ENCODE measurements at places on chromosomes 1 and 21.

DNA sequence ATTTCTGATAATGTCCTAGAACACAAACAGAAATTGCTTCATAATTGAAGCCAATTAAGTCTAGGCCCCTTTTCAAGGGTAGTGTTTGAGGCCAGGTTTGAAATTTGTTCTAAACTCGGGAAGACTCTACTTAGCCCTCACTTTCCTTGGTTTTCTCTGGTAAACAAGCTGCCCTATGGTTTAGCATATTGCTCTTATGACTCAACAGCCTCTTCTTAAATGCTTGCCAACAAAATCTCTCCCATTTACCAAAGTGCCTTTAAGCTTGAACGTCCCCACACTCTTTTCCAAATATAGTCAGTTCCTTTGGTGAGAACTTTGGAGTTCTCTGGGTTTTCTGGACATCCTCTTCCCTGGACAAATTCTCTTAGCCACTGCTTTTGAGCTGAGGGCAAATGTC, 5.8 kb upstream of the LCE6A start:
- DNase-seq: no peak
- no peaks in the 10 kb centered on the region for H3K36me3 ChIP-seq
- no peaks in the 10 kb centered on the region for H3K4me1 ChIP-seq
- H3K27me3 ChIP-seq: no peaks in the 10 kb centered on the region
- no peak overlapping the region for H3K4me3 ChIP-seq
- no peak overlapping the region for H3K27ac ChIP-seq

DNA sequence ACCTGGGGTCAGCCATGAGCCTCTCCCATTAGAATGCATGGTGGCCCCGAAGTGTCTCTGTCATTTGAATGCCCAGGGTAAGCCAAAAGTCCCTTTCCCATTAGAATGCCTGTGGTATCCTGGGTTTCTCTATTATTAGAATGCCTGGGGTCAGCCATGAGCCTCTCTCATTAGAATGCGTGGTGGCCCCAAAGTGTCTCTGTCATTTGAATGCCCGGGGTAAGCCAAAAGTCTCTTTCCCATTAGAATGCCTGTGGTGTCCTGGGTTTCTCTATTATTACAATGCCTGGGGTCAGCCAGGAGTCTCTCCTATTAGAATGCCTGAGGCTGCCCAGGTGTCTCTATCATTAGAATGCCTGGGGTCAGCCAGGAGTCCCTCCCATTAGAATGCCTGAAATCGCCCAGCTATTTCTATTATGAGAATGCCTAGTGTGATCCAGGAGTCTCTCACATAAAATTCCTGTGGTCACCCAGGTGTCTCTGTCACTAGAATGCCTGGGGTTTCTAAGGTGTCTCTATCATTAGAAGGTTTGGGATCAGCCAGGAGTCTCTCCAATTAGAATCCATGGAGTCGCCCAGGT, 65.5 kb downstream of the RNF187 start:
- no peaks in the 10 kb centered on the region for H3K36me3 ChIP-seq
- no peaks in the 10 kb centered on the region for H3K4me1 ChIP-seq
- no peak for DNase-seq
- no peak overlapping the region for H3K4me3 ChIP-seq
- H3K27ac ChIP-seq: no peak overlapping the region

GRCh38 chr1:173064011-173064410, 13.3 kb upstream of the TNFSF18 start:
- H3K36me3 ChIP-seq: no peaks in the 10 kb centered on the region
- no peak for DNase-seq
- H3K4me1 ChIP-seq: no peaks in the 10 kb centered on the region
- no peaks in the 10 kb centered on the region for H3K27me3 ChIP-seq
- no peak overlapping the region for H3K4me3 ChIP-seq
- H3K27ac ChIP-seq: no peak overlapping the region

DNA sequence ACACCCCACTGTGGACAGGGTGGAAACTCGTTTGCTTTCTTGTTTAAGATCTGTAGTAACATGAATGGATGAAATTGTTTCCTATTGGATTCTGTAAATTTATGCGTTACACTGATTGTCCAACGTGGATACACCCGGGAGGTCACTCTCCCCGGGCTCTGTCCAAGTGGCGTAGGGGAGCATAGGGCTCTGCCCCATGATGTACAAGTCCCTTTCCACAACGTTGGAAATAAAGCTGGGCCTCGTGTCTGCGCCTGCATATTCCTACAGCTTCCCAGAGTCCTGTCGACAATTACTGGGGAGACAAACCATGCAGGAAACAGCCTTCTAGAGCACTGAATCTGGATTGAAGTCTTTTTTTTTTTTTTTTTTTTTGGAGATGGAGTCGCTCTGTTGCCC, 1.4 kb downstream of the RCC1 start:
- peaks cover 17% of the 10 kb centered on the region for H3K36me3 ChIP-seq
- H3K4me3 ChIP-seq: no peak overlapping the region

GRCh38 chr1:235060607-235061470, 67.8 kb downstream of the TOMM20 start:
- no peaks in the 10 kb centered on the region for H3K36me3 ChIP-seq
- DNase-seq: peak; percentile 46
- no peak overlapping the region for H3K4me3 ChIP-seq
- peaks cover 41% of the 10 kb centered on the region for H3K4me1 ChIP-seq
- no peaks in the 10 kb centered on the region for H3K27me3 ChIP-seq
- H3K27ac ChIP-seq: peak overlapping the region; percentile 85

DNA sequence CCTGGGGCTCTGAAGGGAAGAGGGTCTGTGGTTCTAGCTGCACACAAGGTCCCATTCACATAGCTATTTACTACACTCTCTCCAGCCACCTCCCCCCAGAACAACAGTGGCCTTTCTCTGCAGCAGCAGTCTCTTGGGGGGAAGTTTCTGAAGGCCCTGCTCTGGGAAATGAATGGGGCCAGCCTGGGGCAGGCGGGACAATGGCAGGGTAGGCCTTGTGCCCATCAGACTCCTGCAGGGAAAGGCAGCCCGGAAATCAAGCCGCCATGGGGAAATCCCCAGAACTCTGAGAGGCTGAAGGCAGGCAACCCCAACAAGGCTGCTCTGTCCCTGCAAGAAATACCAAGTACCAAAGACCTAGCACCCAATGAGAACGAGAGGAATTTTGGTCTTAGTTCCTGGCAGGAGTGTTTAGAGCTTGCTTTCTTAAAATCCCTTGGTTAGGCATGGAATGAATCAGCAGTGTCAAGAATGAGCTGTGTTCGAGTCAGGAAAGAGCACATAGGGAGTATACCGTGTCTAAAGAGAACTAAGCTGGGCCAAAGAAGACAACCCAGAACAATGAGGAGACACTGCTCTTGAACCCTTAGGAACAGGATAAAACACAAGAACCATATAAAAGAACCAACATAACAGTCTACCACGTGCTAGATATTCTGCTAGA, 11.3 kb downstream of the ARHGEF11 start:
- H3K4me1 ChIP-seq: peaks cover 4% of the 10 kb centered on the region
- no peaks in the 10 kb centered on the region for H3K36me3 ChIP-seq
- H3K27me3 ChIP-seq: no peaks in the 10 kb centered on the region
- DNase-seq: no peak
- no peak overlapping the region for H3K4me3 ChIP-seq

GRCh38 chr1:8911416-8912309, 33.2 kb upstream of the ENO1 start:
- no peak for DNase-seq
- no peaks in the 10 kb centered on the region for H3K36me3 ChIP-seq
- H3K4me1 ChIP-seq: no peaks in the 10 kb centered on the region
- no peak overlapping the region for H3K4me3 ChIP-seq
- no peak overlapping the region for H3K27ac ChIP-seq
